ENCODE measurements at places on chromosomes 3 and 15.

DNA sequence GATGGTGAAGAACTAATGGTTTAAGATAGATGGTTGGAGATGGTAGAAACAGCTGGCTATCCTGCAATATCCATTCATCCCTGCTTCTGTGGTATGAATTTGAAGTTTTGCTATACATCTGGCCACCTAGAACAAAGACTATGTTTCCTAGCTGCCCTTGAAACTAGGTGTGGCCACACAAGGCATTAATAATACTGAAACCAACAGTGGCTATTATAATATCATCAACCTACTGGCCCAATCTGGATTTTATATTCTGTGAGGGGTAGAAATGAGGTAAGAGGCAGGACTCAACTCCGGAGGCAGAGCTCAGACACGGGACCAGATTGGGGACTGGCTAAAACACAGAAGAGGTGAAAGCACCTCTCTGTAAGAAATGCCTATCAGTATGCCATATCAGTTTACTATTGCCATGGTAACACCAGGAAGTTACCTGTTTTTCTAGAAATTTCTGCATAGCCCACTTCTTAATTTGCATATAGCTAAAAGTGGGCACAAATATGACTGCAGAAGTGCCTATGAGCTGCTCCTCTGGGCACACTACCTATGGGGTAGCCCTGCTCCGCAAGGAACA, 8.4 kb downstream of the IFT80 start:
- no peak for DNase-seq

DNA sequence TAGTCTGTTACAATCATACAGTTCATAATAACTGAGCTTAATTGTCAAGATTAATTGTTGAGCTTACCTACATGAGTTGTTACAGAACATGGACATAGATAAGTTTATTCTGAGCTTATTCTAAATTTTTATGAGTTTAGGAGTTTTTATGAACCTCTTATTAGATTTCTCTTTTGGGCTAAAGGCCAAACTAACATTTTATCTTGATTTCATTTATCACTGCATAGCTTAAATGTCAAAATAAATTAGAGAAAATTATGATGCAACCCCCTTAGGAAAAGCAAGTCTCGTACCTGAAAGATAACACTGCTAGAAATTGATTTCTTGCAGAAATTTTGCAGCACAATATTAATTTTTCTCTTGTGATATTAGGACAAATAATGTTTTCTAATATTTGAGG, 54.5 kb downstream of the CNTN6 start:
- DNase-seq, result no peak

GRCh38 chr3:139299261-139300132, 44.3 kb upstream of the MRPS22 start:
- DNase-seq, result no peak

- DNase-seq, result no peak
These were observed 130.8 kb upstream of the PRR20G start for GRCh38 chr3:127418560-127419147.

DNA sequence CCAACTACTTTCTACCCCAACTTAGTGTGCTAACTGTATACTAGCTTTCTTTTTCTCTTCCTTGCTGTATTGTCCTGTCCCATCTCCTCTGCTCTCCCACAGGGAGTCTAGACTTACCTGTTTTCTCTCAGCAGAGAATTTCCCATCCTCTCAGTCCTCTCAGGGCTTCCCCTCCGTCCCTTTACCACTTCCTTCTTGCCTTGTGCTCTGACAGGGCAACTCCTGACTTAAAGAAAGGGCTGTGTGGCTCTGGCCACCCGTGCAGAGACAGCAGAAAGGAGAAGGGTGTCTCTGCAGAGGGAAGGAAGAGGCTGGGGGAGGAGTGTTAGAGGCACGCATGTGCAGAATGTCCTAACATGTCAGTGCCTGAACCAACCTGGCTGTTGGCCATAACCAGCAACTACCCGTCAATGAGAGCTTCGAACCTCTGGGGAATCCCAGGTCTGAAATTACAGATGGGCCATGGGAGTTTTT, at the start of gene GCSAM:
GCSAM (minus strand) TSS at position 274 of the 474 bp plus-strand sequence; CDS start at position 146, 128 bp downstream.
- DNase-seq, result peak; percentile 95

GRCh38 chr3:59782664-59783063, 732.8 kb upstream of the CFAP20DC start:
- no peak for DNase-seq

DNA sequence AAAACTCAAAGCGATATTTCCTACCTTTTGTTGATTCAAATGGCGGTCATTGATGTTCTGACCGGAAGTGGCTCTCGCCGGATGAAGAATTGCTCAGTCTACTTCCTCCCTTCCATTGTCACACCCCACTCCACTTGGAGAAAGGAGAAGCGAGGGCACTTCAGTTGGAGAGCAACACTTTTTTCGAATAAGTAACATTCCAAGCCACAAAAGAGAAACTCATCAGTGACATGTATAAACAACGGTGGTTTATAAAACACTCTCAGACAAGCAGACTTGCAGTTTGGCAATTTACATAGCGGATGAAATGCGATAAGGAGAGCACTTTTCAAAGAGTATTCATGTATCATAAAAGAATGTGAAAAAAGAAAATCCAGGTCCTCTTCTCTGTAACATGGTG, 919.1 kb downstream of the MCTP2 start:
- DNase-seq, result no peak

DNA sequence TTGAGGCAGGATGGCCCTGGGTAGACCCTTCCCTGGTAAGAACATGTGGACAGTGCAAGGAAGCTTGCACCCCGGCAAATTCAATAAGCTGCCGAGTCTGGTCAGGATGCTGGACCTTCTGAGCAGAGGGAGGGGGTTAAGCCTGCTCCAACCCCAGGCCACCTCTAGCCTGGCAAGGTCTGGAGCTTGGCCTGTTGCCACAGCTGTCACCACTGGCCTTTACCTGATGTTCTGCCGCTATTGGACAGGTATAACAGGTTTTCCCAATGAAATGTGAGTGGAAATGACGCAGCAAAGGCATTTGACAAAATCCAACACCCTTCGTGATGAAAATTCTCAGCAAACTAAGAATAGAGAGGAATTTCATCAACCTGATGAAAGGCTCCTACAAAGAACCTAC, 699 bp upstream of the MESP1 start:
- DNase-seq, result no peak

DNA sequence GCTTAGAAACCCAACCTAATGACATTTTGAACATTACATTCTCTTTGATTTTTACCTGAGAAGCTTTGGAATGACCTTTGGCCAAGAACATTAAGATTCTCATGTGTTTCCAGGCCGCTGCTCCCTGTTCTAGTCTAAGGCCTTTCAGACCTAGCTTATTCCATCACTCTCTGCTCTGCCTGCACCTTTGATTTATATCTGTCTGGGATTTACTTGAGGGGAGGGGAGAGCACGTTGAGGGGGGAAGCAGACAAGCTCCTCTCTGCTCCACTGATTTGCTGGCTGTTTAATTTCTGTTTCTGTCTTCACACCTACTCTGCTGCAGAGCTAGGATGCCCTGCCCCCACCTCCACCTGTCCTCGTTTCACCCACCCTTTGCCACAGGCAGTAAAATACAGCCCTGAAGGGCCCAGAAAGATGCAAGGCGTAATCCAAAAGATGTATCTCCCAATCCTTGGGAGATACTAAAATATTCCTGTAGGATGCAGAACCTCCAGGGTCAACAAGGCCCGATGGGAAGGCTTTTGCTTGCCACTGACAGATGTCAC, 429.8 kb downstream of the EPHB1 start:
- no peak for DNase-seq

DNA sequence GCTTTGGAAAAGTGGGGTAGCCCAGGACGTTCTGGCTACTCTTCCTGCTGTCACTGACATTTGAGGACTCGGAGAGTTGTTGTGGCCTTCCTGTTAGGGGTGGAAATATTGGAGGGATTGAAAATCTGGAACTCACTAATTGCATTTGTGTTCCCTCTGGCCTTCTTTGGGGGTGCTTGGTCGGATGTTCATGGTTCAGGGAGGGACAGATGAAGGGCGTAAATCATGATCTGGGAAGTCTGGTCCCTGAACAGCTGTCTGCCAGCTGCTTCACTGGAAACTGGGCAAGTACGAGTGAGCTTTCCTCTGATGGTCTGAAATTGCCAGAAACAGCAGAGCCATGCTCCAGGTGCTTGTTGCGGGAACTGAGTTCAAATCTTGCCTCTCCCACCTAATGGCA, 327.8 kb upstream of the C2CD4B start:
- DNase-seq, result no peak

DNA sequence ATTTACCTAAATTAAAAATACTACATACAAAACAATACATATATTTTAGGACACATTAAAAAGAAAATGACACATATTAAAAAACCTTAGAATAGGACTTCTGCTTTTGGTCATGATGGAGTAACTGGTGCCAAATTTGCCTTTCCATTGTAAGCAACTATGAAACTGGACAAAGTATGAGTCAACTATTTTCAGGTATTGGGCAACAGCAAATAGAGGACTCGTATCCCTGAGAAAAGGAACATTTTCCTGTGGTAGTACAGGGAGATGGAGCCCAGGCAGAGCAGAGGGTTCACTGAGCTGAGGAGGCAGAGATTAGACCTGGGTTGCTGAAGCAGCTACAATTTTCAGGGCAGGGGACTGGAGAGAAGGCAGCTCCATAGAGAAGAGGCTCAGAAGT, 14.7 kb downstream of the CCR1 start:
- no peak for DNase-seq

GRCh38 chr3:3296979-3297381, 117.5 kb upstream of the CRBN start:
- no peak for DNase-seq

GRCh38 chr3:29705906-29706844, 425.3 kb downstream of the RBMS3 start:
- DNase-seq, result peak; percentile 72

DNA sequence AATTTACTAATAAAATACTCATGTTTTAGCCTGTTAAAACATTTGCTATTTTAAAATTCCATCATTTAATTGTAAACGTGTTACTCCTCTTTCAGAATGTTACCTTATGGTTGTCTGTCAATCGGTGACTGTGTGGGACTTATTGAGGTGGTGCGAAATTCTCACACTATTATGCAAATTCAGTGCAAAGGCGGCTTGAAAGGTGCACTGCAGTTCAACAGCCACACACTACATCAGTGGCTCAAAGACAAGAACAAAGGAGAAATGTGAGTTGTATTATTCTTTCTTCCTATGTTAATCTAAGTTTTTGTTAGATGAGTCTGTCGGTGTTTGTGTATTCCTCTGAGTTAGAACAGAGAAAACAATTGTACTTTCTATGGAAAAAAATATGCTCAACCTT, 21.7 kb downstream of the KCNMB3 start:
- DNase-seq, result no peak

DNA sequence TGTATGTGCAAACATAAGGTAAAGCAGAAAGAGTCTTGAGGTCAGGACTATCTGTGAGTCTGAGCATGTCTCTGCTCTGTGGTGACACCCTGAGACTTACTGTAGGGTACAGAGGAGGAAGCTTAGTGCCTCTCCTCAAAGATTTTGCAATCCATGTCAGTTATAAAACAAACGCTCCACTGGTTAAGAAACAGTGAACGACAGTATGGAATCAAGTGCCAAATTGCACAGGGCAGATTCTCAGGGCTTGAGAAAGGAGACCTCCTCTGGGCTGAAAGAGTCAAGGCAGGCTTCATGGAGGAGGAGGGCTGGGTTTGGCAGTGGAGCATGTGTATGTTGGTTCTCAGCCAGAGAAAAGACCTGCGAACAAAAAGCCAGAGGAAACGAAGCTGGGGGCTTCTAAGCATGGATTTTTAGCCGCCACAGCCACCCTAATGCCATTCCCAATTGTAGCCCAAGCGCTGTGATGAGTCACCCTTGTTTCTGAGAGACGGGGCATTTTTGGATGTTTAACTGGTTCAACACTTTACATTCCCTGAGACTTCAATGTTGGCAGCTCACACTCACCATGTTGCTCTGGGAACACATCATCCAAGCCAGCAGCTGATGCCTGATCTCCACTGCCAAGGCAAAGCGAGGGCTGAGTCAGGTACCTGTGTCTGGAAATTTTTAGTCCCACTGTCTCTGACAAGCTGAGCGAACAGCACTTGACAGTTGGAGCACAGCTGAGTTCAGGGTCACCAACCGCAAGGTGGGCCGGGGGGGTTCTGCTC, 3.4 kb upstream of the DGKG start:
- DNase-seq, result no peak

DNA sequence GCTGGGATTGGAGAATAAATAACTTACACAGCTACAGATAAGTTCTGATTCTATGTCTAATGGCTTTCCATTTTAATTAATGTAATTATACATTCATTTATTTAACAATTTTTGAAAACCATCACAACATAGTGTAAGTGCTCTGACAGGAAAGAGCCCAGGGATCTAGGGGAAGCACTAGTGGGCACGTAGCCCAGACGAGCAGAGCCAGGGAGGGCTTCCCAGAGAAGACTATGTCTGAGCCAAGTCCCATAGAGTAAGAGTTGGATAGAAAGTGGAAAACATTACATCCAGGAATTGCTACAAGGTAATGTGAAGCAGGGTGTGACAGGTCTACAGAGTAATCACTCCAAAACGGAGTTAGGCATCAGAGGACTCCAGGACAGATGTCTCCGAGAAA, 2.9 kb upstream of the HGD start:
- DNase-seq, result no peak

DNA sequence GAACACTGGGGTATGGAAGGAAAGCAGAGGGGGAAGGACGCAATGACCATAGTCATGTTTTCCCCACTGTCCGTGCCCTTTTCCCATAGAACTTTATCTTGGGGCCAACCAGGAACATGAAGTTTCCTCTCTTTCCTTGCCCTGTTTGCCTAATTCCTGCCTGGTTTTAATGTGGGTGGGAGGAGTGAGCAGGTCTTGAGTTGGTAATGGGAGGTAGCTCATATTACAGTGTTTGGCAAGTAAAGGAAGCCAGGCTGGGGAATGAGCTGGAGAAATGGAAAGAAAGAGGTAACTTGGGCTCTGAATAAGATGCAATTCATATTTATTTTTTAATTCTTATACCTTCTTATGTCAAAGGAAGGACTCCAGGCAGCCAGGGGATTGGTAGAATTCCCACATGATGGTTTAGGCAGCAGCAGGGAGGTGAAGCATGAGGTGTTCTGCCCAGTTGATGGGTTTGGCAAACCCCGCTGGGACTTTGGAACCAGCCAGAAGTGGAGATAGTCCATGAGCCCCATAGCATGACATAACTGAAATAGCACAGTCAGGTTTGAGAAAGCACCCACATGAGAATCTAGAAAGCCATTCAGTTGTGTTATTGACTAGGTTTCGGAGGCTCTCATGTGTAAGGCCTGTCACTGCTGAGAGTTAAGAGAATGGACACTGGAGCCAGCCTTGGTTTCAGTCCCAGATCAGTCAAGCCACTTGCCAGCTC, 60.0 kb downstream of the CCK start:
- no peak for DNase-seq

- no peak for DNase-seq
These were observed 242.8 kb downstream of the TBL1XR1 start for GRCh38 chr3:176954517-176954916.

DNA sequence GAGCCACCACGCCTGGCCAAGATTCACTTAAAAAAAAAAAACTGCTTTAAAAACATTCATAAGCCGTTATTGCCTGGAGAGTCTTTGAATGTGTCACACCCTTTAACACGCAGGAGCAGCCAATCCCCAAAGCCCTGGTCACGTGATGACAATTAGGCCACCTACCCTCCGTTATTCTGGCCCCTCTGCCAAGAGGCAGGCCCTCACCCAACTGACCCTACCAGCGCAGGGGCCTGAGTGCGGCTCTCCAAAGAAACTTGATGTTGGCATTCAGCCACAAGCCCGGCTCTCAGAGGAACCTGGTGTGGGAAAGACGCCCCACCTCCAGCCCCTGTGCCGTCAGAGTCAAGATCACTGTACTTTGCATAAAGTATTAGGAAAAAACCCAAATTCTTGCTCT, 11.6 kb upstream of the MUC4 start:
- DNase-seq, result no peak

- no peak for DNase-seq
These were observed 65.6 kb downstream of the ZNF148 start for GRCh38 chr3:125309476-125309875.

GRCh38 chr3:138748190-138748589, 86.5 kb downstream of the PIK3CB start:
- DNase-seq, result peak; percentile 69

Data from NCI-H2171 (cell line).